ENCODE measurements at places on chromosomes 2 and 18.

- no peak for DNase-seq
These were observed 3.8 kb downstream of the FHL2 start for GRCh38 chr2:105394951-105395611.

GRCh38 chr2:181223234-181223633 is 234.0 kb upstream of the ITGA4 start:
- no peak for DNase-seq

DNA sequence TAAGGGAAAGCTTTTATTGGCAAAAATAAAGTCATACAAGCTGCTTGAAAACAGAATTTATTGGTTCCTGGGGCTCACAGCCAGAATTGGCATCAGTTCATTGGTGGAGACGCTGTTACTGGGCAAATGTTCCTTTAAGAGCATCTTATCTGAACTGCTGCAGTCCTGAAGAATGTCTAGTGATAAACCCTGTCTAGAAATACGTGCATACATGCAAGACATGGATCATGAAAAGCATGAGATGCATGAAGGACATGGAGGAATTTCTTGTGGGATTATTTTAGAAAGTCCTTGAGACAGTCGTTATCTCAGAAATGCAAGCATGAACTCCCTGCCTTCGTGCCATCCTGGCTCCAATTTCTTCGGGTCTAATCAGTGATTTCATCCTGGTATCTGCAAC is 32.5 kb upstream of the FHOD3 start:
- no peak for DNase-seq

GRCh38 chr2:159555651-159556392 is 60.5 kb downstream of the BAZ2B start:
- DNase-seq, result no peak

- no peak for DNase-seq
These were observed 49.8 kb downstream of the PLB1 start for GRCh38 chr2:28545590-28546200.
